ENCODE measurements at places on chromosomes 1 and 21. TPM values are rescaled to one million over a fixed set of nuclear protein-coding genes. Genes with fewer than 3 reads are reported as not detected.

Gene FALEC
- total RNA-seq: not detected

GRCh38 chr1:85983316-85983715, 173.3 kb downstream of the COL24A1 start:
- no peak for DNase-seq

GRCh38 chr1:60692031-60692430, 390.3 kb upstream of the NFIA start:
- DNase-seq: no peak

DNA sequence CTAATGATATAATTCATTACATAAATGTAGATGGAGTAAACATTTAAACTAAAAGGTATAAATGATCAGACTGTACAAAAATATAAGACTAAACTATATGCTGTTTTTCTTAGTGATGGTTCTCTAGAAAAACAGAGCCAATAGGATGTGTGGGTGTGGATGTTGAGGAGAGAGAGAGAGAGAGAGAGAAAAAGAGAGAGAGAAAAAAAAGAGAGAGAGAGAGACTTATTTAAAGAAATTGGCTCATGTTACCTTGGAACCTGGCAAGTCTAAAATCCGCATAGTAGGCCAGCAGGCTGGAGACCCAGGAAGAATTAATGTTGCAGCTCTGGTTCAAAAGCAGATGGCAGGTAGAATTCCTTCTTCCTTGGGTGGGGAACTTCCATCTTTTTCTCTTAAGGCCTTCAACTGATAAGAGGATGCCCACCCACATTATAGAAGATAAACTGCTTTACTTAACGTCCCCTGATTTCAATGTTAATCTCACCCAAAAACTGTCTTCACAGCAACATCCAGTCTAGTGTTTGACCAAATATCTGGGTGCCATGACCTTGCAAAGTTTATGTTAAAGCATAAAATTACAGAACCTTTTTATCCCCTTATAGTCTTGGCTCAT, 74.3 kb upstream of the KCNJ15 start:
- DNase-seq: no peak

- DNase-seq: no peak
Measured at GRCh38 chr1:33295023-33295422, 25.9 kb downstream of the A3GALT2 start.

DNA sequence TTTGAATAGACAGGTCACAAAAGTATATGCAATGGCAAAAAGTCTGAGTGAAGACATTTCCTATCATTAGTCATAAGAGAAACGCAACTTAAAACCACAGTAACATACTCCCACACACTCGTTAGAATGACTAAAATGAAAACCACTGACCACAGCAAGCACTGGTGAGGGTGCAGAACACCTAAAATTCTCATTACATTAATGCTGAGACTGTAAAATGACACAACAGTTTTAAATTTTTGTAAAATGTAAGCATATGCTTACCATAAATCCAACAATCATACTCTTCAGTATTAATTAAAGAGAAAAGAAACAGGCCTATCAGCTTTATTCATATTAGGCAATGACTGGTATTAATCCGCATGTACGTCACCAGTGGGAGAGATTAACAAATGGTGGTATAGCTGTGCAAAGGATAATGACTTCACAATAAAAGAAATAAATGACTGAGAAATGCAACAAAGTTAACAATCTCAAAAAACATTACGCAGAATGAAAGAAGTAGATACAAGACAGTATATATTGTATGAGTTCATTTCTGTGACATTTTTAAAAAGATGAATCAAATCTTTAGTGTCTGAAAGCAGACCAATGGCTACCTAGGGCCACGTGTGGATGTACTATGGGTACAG, 253.5 kb downstream of the AKT3 start:
- DNase-seq: no peak

Gene AXDND1
- under 0.01 TPM for total RNA-seq

Gene TMEM52
- total RNA-seq: 0.20 TPM

GRCh38 chr1:91916046-91916445, 30.1 kb upstream of the TGFBR3 start:
- DNase-seq: no peak

Gene LCE2B
- not detected for total RNA-seq

GRCh38 chr1:234602334-234603220, 7.4 kb downstream of the IRF2BP2 start:
- peak; percentile 94 for DNase-seq

- DNase-seq: peak; percentile 45
Measured at GRCh38 chr1:204975568-204976235, 67.3 kb upstream of the CNTN2 start.

DNA sequence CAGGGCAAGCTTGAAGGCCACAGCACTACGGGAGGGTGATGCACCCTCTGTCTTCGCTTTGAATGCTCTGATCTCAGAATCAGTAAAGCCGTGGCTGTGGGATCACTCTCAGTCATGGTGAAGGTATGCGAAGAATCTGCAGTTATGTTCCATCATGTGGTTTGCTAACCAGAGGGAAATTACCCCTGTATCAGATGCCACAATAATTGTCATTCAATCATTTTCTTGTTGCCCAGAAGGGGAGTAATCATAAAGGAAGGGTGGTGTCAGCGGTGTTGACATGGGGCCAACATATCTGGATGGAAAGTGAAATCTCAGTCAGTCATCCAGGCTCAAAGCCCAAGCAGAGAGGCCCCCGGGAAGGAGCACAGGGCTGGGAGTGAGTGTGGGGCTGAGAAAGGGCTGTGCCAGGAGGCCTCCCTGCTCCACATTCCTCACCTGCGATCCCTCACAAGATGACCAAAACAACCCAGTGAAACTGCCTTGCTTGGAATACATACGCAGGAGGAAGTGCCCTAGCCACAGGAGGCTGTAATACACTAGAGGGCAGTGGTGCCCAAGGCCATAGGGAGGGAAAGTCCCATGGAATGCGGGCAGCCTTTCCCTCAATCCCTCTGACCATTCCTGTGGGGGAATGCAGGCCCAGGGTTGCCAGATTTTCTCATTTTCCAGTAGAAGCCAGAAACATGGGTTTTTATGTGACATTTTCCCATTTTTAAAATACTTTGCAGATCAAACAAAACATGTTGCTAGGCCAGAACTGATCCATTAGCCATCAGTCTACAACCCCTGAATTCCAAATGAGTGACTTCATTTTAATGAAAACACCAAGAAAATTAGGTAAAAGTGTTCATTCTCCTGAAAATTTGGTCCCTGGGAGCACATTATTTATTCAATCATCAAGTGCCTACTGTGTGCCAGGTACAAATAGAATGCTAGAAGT, 95.7 kb upstream of the VANGL1 start:
- DNase-seq: peak; percentile 88

GRCh38 chr1:202288177-202288576, 53.6 kb downstream of the UBE2T start:
- DNase-seq: no peak

All from lung microvascular endothelial cell (primary cell).